Skeletal muscle cell (primary cell): ENCODE measurements at places on chromosomes 2 and 18.

DNA sequence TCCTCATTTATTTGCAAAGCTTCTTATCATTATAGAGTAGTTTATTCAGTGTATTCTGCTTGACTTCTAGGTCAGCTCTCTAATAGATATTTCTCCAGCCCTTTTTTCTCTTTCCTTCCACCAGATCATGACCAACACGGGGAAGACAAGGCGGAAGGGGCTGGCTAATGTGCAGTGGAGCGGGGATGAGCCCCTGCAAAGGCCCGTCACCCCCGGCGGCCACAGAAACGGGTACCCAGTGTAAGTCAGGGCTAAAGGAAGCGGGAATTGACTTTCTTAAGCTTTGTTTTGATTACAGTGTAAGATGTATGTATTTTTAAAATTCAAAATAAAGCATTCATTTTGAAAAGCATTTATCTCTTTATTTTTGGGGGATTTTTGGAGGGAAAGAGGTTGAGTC, 50.7 kb upstream of the B3GNT7 start:
- no peak for DNase-seq

DNA sequence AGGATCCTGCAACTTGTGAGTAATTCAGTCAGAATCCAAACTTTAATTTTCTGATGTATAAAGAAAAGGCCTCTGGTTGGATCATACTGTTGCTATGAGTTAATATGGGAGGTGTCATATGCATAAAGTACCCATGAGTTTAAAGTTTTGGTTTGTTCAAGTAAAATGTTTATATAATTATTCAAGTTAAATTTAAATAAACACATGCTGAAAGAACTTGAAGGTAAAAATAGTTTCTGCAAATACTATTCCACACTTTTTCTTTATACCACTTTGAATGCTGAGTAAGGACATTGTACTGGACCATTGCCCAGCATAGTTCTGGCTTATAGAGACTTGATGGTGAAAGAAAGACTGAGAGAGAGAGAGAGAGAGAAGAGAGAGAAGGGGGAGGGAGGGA, 30.7 kb downstream of the PKP4 start:
- no peak for DNase-seq

- no peak for DNase-seq
Observed at GRCh38 chr18:32930695-32931301, 158.0 kb upstream of the KLHL14 start.

DNA sequence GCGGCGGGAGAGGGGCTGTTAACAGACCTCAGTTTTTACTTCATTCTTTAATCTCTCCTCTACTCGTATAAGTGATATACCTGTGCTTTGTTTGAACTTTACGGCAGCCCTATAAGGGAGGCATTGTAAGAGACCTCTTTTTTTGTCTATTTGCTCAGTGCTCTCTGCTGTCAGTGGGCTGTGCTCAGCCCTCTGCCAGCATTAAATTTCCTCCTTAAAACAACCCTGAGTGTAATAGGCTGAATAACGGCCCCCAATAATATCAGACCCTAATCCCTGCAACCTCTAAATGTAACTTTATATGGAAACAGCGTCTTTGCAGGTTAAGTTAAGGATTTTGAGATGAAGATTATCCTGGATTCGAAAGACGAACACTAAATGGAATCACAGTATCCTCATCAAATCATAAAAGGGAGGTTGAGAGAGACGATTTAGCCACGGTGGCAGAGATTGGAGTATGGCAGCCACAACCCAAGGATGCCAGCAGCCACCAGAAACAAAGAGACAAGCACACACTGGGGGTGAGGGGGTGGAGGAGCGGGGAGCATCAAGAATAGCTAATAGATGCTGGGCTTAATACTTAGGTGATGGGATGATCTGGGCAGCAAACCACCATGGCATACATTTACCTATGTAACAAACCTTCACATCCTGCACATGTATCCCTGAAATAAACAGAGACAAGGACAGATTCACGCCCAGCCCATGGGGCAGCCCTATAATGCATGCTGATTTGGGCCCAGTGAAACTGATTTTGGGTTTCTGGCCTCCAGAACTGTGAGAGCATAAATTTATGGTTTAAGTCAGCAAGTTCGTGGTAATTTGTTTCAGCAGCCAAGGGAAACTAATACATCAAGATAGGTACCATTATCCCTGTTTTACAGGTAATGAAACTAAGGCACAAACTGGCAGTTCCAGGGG, 894 bp upstream of the FARSB start:
- DNase-seq = no peak

DNA sequence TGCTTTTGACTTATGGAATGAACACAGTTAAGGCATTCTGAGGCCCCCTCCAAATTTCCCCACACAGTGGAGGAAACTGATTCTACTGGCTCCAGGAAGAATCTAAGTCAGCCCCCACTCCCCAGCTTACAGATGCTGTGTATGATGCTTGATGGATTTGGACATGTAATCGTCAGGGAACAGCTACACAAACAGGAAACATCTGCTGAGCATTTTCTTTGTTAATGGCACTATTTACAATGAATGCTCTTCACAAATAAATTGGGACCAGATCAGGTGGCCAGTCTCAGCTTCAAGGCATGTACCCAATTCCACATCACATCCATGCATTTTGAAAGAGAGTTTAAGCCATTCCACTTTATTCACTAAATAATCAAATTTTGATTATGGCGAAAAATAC, 562.3 kb downstream of the SOX11 start:
- DNase-seq = no peak

GRCh38 chr2:240162531-240162930, 22.1 kb upstream of the OTOS start:
- DNase-seq = no peak

DNA sequence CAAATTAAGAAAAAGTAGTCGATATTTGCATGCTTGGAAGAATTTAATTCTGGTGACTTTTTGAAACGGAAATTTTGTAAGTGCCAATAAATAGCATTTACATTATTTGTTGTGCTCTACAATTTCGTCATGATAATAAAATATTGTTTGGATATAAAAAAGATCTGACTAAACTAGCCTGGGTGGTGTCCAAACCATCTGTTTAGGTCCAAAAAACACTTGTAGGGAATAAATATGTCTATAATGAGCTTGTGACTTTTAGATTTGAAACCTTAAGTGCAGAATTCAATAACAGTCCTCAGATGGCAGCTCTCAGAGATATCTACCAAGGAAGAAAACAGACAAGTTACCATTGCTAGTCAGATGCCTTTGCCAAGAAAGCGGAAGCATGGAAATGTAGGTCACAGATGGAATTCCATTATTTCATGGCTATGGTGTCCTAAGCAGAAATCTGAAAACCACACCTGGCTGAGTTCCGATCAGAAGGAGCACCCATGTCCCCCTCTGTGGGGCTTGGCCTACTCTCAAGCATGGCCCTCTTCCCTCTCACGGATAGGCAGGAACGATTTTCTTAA, 731.1 kb downstream of the RNF144A start:
- DNase-seq = no peak

- DNase-seq = no peak
Observed at GRCh38 chr2:211900000-211900399, 638.6 kb downstream of the ERBB4 start.

DNA sequence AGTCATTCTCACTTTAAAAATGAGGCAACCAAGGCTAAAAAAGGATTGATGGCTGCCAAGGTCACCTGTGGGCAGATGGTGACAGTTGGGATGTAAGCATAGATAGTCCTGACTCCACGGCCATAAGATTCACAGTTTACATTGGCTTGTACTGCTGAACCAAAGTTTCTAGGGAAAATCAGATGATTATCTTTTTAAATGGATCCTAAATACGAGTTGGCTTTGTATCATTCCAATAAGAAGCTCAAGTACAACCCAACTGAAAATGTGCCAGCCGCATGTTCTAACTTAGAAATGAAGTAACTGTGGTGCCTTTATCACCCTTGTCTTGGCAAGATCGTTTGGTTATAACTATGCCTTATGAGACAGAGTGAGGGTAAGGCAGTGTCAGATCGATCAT, 27.6 kb downstream of the HK2 start:
- no peak for DNase-seq

DNA sequence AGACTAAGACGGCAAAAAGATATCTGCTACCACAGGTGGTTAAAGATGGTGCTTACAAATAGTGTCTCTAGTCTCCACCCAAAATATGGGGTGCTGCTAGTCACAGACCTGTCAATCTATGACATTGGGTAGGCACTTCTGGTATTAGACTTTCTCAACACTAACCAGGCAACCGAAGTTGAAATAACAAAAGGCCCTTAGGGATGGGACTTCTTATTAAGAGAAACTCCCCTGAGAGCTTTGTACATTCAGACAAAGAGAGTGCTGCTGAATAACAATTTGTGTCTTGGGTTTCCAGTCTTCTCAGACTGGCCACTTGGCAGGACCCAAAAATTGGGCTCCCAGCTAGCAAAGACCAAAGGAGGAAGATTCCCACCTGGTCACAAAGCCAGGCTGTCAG, 310.0 kb downstream of the CNTNAP5 start:
- DNase-seq = no peak

- no peak for DNase-seq
Observed at GRCh38 chr2:85998071-85998991, 107.4 kb downstream of the POLR1A start.

DNA sequence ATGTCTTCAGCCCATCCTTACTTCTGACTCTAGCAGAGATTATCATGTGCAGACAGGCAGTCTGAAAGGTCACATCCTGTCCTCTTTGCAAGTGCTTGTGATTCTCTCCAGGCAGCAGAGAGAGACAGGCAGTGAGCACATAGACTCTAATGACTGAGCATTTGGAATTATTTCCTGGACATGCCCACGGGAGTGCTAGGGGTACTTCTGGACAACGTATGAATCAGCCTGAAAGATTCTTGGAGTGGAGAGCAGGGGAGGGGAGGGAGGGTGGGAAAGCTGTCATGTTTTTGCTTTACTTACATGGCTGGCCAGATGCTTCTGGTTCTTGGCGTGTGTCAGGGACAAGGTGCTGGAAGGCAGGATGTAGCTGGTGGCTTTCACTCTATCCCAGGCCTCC, 150.6 kb downstream of the RIF1 start:
- DNase-seq = peak; percentile 70

- no peak for DNase-seq
Observed at GRCh38 chr2:142056784-142057183, 74.0 kb downstream of the LRP1B start.

- no peak for DNase-seq
Observed at GRCh38 chr2:153047220-153047619, 328.8 kb downstream of the ARL6IP6 start.

- DNase-seq = no peak
Observed at GRCh38 chr2:67755156-67755882, 307.5 kb downstream of the C1D start.

DNA sequence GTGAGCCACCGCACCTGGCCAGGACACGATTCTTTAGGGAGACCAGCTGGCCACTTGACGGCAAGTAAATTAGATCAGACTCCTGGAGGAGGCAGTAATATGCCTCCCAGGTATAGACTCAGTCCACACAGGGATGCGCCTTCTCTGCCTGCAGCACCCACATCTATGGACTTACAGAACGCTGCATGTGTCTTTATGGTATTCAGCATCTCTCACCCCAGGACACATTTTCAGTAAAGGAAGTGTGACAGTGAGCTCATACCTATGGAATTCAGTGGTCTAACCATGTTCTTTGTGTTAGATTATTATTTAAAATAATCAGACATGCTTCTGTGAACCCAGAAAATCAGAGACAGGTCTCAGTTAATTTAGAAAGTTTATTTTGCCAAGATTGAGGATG, 5.9 kb upstream of the NARS1 start:
- DNase-seq = no peak

DNA sequence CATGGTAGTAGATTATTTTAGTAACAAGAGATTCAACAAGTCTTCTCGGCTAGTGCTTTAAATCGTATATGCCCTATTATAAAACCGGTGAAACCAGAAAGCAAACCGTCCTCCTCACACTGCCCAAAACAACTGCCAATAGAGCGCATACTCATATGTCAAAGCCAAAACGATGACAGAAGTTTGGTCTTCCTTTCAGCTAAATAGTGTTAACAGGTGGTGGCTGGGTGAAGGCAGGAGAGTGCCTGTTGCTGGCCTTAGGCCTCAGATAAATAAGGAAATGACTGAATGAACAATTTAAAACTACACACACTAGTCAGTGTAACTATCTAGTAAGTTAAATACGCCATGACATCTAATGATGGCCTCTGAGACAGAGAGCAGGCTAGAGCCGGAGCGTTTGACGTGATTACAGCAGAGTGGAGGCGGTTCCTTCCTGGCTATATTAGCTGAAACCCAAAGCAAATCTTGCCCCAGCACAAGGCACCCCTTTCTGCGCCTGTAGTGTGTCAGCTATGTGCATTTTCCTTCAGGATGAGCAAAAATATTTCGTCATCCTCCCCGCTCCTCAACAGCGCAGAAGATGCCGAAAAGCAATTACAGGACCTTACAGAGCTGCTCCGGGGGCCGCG, 1.6 kb downstream of the LONRF2 start:
- DNase-seq = no peak

GRCh38 chr2:186687807-186688211, 6.1 kb upstream of the FAM171B start:
- no peak for DNase-seq

DNA sequence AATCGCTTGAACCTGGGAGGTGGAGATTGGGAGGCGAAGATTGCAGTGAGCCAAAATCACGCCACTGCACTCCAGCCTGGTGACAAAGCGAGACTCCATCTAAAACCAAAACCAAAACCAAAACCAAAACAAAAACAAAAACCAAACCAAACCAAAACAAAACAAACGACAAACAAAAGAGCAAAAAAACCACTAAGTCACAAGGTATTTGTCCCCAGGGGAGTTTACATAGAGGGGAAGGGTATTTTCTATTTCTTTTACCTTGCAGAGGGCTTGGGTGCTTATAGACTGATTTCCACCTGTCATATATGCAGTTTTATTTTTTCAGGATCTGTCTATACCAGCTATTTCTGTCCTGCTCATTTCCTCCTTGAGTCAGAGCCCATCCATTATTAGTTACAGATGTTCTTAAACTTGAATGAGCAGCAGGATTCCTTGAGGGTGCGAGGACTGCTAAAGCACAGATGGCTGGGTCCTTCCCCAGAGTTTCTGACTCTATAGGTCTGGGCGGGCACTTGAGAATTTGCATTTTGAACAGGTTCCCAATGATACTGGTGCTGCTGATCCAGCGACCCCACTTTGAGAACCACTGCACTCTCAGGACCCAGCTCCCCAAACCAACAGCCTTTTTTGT, 102.2 kb upstream of the UXS1 start:
- DNase-seq = no peak

- DNase-seq = no peak
Observed at GRCh38 chr2:134287323-134287722, 33.5 kb downstream of the MGAT5 start.

GRCh38 chr18:58315739-58316215, 271.8 kb downstream of the NEDD4L start:
- DNase-seq = no peak

DNA sequence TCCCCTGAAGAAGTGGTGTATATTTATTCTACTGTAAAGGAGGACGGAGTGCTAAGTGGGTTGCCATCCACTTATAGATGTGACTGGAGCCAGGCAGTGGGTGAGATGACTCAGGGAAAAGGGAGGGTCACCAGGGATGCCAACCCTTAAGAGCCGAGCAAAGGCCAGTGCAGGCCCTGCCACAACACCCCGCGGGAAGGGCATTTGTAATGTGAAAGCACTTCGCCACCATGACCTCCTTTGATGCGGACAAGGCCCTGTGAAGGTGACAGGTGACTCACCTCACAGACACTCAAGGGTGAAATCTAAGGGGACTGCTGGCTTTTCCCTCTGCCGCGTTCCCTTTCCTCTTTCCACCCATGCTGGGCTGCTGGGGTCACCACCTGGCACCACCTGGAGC, 50.2 kb upstream of the MRPL33 start:
- DNase-seq = no peak
